Gastroesophageal sphincter (tissue), 4 donors: ENCODE measurements at places on chromosomes 7 and 10.
A peak's percentile ranks its signal among the peaks of the same experiment; 100 is the strongest.

- ATAC-seq: peak; percentile 46
These were observed 13.1 kb upstream of the CUX1 start for GRCh38 chr7:101804088-101804963.

- no peak for ATAC-seq
These were observed 116.8 kb downstream of the AUTS2 start for GRCh38 chr7:69714886-69715576.

DNA sequence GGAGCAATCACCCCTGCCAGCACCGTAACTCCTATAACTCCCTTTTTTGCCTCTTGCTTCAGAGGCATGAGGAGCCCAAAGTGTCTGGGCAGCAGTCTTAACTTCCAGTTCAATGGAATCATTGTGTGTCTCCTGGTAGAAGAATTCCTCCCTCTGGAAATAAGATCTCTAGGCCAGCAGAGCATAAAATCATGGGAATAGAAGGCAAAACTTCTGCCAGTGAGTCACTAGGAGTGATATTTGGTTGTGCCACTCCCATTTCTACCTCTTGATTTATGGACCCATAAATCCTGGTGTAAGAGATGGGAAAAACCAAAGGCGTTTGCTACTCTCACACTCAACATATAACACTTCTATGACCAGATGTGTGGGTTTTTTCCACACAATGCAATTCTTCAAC lies 104.9 kb upstream of the FAM180A start:
- no peak for ATAC-seq

- no peak for ATAC-seq
These were observed 10.8 kb downstream of the ADAMTS14 start for GRCh38 chr10:70682920-70683600.

- peak; percentile 42 for ATAC-seq
These were observed 439 bp downstream of the RBP4 start for GRCh38 chr10:93600446-93601145.

DNA sequence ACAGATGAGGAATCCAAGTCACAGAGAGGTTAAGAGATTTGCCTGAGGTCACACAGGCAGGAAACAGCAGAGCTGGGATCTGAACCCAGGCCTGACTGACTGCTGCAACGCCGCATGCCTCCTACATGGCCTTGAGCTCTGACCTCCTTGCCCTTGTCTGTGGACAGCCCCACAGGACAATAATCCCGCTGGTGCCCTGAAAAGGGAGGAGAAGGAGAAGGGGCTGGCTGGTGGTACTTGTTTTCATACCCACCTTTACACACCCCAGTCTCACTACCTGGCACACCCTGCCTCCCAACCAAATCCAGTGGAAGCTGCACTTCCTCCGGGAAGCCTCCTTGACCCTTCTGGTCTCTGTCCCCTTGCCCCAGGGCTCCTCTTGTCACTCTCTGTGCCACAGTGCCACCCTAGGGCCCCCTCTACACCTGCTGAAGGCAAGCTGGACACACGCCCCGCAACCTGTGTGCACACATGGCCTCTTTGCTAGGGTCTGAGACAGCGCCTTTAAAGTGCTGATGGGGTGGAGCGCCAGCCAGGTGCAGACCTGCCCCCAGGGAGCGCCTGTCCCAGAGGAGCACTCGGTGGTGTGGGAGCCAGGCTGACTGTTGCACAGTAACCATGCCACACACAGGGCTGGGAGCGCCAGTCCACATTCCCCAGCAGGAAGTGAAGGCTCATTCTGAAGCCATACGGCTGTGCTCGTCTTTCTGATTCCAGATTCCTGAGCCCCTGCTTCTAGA lies 38.6 kb downstream of the ZCCHC24 start:
- no peak for ATAC-seq

DNA sequence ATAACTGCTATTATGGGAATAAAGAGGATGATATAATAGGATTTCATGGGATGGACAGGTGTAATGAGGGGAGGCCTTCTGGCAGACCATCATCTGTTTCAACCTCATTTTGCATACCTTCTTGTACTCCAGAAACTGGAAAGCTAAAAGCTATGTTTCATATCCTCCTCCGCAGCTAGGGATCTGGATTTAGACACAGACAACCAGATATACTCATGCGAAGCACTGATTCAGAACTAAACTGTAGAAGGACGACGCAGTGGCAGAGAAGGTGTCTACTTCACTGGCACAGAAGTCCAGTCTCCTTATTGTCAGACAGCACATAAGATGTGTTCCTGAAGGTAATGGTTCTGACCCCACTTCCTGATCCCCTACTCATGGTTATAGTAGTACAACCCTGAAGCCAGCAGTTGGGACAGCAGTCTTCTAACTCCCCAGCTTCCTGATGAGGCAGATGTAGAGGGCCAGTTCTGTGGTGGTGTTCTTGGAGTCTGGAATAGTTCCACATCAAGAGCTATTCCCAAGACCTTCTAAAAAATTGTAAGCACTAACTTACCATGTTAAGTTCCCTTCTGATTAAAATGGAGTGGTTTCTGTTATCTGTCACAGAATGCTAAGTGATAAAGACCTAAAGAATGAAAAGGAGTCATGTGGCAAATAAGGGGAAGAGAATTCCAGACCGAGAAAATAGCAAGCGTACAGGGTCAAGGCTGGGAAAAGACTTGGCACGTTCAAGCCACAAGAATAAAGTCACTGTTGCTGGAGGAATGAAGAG lies 550.3 kb downstream of the GRM8 start:
- ATAC-seq: no peak

- no peak for ATAC-seq
These were observed 96.2 kb downstream of the EMX2 start for GRCh38 chr10:117638664-117639200.

DNA sequence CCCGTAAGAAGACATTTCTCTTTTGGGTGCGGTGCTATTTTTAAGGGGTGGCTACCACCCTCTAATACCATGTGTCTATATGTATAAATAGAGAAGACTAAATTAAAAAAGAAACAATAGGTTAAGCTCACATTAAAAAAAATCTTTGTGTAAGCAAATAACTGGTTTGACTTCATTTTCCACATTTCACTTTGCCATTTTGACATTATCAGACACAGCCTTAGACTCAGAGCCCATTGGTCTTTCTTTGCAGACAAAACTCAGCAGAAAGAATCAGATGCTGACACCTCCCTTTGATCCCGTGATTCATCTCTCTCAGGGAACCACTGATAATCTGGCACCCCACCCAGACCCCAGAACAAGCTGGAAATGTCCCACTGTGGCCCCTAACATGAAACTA lies 74.5 kb downstream of the EMX2 start:
- no peak for ATAC-seq

DNA sequence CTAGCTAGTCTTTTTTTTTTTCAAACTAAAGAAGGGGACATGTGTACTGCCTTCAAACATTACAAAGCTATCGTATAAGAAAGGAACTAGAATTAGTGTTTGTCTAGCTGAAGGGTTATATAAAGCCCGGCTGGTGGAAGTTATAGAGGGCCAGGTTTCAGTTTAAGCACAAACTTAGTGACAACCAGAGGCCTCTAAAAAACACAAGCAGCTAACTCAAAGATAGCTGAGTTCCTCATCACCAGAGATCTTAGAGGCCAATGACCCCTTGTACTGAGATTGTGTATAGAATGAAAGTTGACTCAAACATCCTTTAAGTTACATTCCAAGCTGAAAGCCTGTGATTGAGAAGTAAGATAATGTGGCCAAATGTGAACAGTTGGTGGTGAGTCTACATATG lies 28.1 kb upstream of the SGMS1 start:
- no peak for ATAC-seq

DNA sequence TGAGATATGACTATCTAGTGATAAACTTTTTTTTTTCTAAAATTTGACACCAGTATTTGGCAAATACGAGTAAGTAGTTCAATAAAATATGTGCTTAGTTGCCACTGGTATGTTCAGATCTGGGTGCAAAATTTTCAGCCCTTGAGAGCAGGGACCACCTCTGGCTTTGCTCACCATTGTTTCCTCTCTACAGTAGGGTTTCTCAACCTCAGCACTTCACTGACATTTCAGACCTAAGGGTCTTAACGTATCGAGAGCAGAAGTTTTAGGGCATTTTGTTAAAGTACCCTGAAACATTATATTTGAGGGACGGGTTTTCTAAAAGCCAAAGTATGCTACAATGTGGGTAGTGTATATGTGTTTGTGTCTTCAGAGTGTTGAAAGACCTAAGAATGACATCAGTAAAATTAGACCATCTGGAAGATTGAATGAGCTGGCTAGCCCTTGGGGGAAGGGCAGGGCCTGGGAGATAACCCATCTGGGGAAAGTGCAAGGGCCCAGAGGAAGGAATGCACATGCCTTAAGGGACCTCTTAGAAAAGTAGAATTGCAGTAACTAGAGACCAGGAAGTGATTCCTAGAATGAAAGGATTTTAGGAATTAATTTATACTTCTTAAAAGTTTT lies 11.8 kb downstream of the BZW2 start:
- peak; percentile 86 for ATAC-seq

DNA sequence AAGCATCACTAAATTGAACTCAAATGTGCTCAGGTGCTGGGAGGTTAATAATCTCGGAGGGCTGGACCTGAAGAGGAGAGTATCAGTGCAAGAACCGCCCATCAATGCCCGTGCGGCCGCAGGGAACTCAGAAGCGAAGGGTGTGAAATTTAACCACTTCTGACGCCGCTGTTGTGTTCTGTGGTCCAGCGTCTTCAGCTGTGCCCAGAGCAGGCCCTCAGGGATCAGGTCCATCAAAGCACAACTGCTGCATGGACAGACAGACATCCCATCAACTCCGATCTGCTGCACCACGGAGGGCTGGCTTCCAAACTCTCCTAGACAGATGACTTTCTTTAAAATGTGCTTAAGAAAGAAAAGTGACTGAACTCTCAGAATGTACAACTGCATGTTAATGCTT lies 144.9 kb upstream of the TCERG1L start:
- ATAC-seq: no peak

DNA sequence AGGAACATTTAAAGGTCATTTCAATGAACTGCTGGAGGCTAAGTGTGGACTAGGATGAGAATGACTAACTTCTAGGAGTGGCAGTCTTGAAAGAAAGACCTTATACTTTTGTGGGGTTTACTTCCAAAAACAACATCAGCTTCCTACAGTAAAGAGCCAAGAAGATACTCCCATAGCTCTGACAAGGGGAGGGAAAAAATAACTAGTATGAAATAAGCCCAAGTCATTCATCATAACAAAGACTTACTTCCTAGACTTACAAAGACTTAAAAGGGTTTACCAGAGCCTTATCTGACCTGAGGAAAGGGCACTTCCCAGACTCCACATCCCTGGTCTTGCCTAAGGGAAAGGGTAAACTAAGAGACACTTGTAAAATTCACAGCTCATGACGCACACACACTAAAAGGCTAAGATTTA lies 31.7 kb downstream of the ARHGAP12 start:
- ATAC-seq: peak; percentile 39

- no peak for ATAC-seq
These were observed 4.0 kb upstream of the VIPR2 start for GRCh38 chr7:159148430-159149395.

GRCh38 chr10:15791816-15792524 lies 68.3 kb downstream of the MINDY3 start:
- ATAC-seq: peak; percentile 34

DNA sequence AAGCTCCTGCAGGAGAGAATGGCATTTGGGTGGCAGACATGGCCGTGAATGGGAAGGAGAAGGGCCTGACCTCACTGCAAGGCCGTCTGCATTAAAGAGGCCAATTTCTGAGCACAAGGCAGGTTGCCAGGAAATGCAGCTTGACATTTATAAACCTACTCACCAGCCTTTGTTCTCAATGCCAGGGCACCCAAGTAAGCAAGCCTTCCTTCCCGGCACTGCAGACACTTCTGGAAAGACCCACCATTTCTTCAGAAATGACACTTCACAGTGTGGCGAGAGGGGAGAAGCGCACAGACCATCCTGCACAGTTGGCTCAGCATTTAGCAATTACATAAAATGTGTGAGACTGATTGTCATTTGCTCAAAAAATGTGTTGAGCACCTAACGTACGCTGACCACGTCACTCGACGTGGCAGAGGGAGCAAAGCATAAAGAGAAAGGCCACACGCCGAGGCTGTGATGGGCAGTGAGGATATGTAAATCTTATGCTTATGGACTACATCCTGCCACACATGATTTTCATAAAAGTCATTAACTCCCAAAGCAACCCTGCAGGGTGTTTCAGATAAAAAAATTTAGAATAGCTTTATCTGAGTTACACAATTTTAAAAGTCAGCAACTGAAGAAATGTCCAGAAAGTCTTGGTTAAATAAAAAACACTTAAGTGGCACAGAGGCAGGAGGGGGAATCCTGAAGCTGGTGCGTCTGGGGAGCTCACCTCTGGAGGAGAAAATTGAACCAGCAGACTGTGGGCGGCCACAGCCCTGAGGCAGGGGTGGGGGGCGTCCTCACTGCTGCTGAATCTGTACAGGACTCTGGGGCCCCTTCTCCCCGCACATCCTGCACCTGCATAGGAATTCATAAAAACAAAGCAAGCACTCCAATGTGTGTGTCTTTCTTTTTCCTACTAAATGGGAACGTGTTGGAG lies 543.8 kb downstream of the PTPRN2 start:
- no peak for ATAC-seq

- ATAC-seq: no peak
These were observed 1222.1 kb upstream of the AUTS2 start for GRCh38 chr7:68376131-68376661.

GRCh38 chr7:142833174-142834048 lies 21.5 kb upstream of the EPHB6 start:
- no peak for ATAC-seq

DNA sequence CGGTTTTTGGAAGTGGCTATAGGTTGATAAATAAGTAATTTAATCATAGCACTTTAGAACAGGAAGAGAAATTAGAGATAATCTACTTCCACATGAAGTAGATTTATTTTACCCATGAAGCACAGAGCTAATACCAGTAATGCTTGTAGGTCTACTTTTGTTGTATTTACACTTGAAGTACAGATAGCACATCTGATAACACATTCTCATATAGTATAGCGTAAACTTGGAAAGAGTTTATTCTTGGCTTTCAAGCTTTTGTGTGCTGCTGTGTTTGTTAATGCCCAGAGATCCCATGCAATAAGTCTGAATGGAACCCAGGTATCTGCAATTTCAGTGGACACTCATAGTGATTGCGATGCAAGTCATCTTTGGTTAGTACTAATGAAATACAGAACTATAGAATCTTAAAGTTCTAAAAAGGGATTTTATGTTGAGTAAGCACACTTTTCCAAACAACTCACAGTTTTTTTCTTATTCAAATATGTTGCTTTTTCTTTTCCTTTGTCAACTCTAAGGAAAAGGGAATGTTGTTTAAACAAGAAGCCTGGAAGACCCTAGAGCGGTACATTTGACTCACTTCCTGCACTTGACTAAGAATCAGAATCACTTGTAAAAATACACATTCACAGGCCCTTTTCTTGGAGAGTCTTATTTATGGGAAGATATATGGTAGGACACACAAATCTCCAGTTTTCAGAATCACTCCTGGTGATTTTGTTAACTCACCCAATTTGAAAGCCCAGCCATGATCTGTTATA lies 105.8 kb downstream of the GNAI1 start:
- ATAC-seq: no peak

GRCh38 chr10:98213740-98214139 lies 54.3 kb downstream of the LOXL4 start:
- ATAC-seq: no peak

DNA sequence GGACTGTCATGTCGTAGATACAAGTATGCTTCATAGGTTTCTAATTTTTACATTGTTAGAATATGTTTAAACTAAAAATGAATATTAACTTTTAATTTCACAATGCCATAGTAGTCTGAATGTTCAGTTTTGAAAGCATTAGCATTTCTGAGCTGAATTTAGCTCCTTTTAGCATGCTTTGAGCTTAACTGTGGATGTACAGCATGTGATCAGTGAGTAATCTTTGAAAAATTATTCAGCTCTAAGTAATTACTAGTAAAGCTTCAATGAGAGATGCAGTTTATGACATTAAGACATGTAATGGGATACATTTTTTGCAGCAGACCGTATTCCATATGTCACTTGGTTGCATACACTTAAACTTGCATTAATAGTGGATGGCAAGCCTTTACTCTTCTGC lies 114.1 kb upstream of the WNT16 start:
- no peak for ATAC-seq
